Suppressor macrophage treated with lipopolysaccharide for 1 hour (primary cell): ENCODE measurements at places on chromosomes 5 and 9.

GRCh38 chr9:136947955-136948510 is 3.0 kb downstream of the C8G start:
- peak; percentile 46 for DNase-seq

- DNase-seq, result no peak
Observed at GRCh38 chr5:172002310-172002709, 4.1 kb downstream of the FBXW11 start.

DNA sequence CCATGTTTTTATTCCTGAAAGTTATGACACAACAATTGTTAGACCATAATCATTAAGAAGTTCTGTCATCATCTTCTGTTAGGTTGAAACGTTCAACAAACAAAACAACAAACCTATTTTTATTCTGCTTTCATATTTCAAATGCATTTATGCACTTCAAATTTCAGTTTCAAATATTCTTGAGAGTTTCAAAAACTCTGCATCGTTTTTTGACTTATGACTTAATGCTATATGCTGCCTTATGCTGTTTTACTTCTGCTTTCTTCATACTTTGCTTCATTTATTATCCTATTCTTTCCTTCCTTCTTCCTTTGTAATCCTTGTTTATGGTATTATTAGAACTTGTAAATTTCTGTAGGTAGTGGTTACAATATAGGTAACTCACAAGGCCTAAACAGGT is 95.0 kb downstream of the PCSK1 start:
- DNase-seq, result no peak

DNA sequence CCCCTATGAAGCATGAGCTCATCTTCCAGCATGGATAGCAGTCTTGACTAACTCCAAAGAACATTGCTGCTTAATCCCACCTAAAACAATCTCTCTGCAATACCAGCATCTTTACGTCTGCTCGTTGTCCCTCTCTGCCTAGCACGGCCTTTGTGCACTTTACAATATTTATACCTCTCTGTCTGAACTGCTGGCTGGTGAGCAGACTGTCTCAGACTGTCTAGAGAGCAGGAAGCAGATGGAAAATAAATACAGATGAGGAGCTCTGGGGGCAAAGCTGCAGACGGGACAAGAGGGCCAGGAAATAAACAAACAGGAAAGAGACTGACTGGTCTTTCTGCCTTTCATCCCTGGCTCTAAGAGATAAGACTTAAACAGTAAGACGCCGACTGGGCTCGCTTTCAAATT is 224.8 kb downstream of the ENC1 start:
- no peak for DNase-seq

DNA sequence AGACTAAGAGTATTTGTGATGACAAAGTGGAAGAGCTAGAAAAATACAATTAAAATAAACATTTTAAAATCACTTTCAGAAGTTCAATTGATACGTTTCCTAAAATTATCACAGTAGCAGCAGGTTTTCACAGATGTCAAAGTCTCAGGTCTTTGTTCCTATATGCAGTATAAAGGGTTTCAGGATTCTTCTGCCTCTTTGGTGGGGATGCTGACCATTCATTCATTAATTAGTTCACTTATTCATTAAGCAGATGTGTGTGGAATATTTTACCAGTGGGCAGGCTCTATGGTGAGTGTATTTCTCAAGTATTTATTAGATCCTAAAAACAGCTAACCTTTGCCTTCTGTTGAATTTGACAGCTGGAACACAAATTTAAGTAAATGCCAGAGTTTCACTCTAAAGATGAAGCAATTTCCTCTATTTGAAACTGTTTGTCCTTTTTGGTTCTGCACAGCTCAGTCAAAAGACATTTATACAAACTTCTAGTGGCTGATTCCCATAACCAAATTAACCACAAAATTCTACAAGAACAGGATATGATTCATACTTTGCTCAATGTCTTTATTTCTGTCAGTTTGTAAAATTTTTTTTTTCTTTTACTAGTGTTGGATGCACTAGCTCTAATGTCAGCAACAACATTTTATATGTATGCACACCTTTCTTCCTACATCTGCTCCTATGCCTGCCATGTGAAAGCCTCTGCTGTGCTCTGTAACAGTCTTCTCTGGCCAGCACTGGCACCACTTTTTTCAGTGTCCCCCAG is 75.9 kb upstream of the PRR16 start:
- peak; percentile 90 for DNase-seq

DNA sequence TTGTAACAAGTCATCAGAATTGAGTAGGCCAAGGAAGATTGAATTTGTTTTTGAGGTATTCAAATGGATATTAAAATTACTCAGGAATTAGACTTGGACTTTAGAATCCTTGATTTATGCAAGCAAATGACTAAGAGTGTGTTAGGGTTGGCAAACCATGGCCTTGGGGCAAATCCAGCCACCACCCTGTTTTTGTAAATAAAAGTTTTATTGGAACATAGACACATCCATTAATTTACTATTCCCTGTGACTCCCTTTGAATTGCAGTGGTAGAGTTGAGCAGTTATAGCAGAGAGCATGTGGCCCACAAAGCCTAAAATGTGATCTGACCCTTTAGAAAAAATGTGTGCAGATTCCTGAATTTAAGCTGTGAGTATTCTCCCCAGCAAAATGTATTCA is 115.6 kb downstream of the WDR70 start:
- no peak for DNase-seq

GRCh38 chr9:19999491-20000057 is 210.7 kb upstream of the SLC24A2 start:
- peak; percentile 11 for DNase-seq

DNA sequence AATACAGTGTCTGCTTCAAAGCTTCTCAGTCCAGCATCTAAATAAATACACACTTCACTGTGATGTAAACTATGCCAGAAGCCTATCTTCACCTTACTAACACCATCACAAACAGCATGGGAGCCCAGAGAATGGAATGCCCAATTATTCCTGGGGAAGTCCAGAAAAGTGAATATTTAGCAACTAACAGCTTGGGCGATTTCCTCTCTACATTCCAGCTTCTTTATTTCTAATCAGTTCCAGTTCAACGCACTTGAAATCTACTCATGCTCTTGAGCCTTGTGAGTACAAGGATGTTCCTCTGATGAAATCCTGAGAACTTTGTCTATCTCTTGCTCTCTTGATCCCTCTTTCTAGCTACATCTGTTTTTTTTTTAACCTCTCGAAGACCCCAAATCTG is 100.4 kb upstream of the C9orf72 start:
- DNase-seq, result no peak

DNA sequence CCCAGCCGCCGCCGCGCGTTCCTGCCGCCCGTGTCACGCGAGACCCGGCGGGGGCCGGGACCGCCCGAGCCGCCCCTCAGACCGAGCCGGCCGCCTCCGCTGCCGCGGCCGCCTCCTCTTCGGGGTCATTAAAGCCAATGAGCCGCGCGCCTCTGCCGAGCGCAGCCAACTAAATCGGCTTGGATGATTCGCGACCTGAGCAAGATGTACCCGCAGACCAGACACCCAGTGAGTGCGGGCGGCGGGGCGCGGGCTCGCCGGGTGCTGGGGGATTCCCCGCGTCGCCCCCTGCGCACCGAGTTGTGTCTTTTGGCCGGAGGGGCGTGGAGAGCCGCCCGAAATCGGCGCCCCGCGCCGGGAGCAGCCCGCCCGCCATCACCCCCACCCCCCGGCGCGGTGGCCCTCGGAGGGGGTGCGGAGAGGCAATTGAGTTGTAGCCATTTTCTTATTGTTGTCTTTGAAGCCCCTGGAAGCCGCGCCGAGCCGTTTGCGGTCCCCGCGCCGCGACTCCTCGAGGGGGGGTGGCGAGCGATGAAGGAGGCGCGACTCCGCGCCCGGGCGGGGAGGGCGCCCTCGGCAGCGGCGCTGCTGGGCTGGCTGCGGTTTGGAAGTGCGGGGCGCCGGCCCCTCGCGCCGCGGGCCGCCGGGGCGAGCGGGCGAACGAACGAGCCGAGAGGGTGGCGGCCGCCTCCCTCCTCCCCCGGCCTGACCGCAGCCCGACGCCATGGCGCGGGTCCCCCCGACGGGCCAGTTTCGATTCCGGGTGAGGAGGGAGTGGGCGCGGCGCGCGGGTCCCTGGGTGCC is 1.0 kb downstream of the TLE4 start:
- DNase-seq, result peak; percentile 73

DNA sequence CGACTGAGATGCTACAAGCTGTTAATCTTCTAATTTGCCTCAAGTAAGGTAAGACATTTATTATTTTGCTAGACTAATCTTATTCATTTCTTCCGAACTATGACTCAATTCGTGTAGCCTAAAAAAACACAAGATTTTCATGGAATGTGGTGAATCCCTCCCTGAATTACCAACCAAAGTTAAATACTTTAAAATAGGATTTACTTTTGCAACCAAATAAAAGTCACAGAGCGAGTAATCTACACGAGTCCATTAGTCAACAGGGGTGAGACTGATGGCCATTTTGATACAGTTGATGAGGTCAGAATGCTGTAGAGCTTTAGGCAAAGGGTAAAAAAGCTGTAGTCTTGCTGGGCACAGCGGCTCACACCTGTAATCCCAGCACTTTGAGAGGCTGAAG is 13.1 kb upstream of the BNC2 start:
- no peak for DNase-seq

DNA sequence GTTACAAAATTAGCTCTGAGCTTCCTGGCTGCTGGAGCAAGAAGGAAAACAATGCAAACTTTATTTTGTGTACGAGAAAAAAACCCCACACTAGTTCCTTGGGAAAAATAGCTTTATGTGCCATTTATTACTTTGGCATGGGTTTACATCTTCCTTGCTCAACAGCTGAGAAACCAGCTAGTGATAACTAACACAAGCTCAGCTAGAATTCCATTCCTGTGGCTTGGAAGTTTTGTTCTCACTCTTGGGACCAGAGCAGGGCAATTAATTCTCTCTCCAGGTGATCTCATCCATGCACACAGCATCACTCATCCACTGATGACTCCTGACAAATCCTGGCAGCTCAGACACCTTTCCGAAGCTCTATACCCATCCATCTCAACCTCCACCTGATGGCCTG is 104.1 kb downstream of the CRB2 start:
- DNase-seq, result no peak
